NCI-H2081 treated with DMSO at 0.1 percent for 48 hours (cell line): ENCODE measurements at places on chromosomes 6 and 20.

GRCh38 chr6:128827675-128828464 lies 55.1 kb upstream of the LAMA2 start:
- DNase-seq: no peak

DNA sequence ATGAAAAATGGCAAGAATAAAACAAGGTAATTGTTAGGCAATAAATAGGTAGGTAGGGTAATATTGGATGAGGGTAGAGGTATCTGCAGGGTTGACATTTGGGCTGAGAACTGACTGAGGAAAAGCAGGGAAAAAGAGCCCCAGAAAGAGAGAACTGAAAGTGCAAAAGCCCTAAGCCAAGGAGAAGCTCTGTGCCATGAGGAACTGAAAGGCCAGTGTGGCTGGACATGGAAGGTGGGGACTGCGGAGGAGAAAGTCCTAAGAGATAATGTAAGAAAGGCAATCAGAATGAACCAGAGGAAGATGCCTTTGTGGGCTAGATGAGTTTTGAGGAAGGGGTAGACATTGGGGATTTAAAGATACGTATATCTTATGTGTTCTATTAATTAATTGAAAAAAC lies 9.9 kb upstream of the HIVEP2 start:
- DNase-seq: no peak

GRCh38 chr20:62051144-62051543 lies 14.5 kb downstream of the TAF4 start:
- no peak for DNase-seq

DNA sequence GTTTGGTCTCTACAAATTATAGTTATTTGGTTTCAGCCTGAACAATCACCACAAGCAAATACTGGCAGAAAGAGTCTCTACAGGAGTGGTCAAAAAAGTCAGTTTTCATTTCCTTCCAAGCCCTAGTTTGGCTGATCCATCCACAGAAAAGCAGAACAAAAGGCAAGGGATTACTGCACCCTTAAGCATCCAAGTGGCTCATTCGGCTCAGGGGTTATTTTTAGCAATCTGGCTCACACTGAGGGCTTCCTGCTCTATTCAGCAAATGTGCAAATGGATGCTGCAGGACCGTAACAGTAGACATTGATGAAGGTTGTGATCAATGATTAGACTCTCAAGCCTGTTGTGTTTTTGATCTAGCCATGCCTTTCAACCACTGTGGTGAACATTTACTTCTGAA lies 62.2 kb upstream of the FABP7 start:
- DNase-seq: peak; percentile 43

DNA sequence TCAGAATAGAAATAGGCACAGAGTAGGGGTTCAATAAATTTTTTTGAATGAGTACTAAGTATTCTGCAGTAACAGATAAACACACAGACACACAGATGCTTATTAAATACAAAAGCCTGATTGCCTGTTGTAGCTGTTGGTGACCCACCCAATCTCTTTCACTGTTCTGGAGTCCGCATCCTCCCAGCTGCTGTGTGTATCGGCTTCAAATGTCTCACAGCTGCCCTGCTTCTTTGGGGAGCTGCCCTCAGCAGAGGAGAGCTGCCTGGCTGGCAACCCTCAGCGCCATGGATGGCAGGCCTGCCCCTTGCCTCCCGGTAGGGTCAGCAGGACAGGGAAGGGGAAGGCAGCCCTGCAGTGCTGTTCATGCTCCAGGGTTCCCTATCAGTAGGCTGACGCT lies 85.9 kb upstream of the PRND start:
- DNase-seq: no peak

DNA sequence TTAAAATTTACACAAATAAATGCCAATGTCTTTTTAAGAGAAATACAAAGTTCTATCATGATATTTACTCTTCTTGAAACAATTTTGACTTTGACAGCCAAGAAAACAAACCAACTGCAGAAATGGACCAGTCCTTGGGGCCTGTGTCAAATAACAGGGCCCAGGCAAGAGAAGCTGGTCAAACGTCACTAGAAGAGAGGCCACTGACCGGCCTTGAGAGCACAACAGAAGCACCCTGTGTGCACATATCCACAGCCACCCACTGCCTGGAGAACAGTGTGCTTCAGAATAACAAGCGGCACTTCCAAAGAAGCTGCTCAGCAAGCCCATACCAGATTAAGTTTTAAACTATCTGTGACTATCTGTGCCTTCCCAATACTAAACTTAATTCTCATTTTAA lies 14.8 kb downstream of the APMAP start:
- DNase-seq: no peak

DNA sequence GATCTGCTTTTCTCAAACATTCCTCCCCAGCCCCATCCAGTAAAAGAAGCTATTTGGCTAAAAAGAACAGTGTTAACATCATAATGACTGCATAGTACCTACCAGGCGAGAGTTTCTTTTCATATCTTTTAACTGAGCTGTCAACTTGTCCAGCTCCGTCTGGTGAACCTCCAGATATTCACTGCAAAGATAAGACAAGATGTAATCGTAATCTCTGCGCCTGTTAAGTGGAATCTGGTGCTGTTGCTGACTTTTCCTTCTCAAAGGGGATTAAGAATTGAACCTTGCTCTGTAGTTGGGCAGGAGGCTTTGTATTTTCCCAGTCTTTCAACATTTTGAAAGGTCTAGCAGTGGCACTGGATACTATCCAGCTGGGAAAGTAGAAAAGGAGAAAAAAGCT lies 63.0 kb downstream of the RIPOR2 start:
- DNase-seq: no peak

GRCh38 chr20:32183947-32184635 lies 23.5 kb downstream of the PLAGL2 start:
- DNase-seq: no peak

DNA sequence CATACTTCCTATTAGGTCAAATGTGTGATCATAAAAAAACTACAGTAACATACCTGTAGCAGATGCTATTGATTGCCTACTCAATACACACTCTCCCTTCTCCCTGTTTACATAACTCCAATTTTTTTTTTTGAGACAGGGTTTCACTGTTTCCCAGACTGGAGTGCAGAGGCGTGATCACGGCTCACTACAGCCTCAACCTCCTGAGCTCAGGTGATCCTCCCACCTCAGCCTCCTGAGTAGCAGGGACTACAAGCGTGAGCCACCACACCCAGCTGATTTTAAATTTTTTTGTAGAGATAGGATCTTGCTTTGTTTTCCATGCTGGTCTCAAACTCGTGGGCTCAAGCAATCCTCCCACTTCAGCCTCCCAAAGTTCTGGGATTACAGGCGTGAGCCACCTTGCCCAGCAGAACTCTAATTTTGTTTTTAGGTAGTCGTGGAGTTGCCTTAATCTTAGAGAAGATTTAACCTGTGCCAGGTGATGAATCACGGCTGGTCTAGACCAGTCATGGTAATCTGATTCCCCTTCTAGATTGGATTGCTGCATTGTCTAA lies 14.0 kb upstream of the KIF3B start:
- no peak for DNase-seq

- DNase-seq: no peak
These were observed 1.4 kb upstream of the SNTA1 start for GRCh38 chr20:33444797-33445560.

GRCh38 chr6:4773181-4773580 lies 3.0 kb upstream of the CDYL start:
- no peak for DNase-seq

DNA sequence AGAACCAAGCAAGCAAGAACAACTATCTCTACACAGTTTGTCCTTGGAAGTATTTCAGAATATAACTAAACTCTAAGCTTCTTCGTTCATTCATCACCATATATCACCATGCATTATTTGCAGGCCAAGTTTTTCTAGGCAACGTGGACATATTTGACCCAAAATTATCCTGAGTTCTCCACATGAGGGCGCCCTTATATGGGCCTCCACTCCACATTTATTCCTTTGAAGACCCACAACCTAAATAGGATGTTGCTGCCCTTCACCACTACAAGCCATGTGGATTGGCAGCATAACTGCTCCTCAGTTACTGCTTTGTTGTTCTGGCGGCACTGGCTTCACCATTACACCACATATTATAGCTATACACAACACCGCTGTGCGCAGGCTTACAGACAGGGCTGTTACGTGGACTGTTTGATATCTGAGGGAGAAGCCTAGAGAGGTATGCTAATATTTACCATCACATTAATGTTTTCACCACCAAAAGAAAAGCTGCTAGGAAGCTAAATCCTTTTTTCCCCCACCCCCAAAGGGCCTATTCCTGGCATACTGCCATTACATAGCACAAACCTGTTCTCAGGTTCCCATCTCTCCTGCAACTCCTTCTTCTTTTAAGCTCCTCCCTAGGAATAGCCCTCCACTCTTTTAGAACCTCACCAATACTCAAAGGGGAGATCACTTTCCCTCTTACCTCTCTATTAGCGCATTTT lies 411.7 kb downstream of the C6orf118 start:
- peak; percentile 42 for DNase-seq

GRCh38 chr6:11586536-11586935 lies 49.0 kb downstream of the TMEM170B start:
- no peak for DNase-seq

DNA sequence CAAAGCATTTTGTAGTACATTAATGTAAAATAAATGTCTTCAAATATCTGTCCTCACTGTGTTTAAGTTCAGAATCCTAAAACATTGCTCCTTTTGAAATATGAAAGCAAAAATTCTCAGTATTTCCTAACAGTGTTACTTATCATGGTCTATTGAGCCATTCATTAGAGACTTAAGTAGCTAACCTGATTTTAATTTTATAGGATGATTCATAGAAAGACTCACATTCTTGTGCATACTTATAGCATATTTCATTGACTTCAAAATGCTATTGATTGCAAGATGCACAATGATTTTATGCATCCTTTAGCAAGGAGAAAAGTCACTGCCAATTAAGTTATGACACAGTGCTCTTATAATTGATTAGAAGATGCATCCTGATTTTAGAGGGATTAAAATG lies 85.7 kb downstream of the HIVEP1 start:
- DNase-seq: no peak

DNA sequence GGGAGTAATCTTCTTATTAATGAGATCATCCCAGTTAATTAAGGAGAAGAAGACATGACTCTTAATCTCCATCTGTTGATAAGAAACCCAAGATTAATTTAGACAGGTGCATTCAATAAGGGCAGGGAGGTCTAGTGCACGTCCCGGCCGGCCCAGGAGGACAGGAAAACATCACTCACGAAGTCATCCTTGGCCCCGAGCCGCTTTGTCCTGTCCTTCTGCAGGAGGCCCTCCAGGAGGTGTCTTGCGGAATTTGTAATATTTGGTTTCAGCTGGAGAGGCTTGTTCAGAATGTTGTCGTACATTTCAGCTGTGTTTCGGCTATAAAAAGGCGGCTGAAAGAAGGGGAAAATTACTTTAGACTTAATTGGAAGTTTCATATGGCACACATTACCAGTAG lies 118.4 kb upstream of the SLC2A12 start:
- DNase-seq: no peak

GRCh38 chr20:61661583-61661982 lies 404.1 kb downstream of the TAF4 start:
- no peak for DNase-seq

- no peak for DNase-seq
These were observed 42.1 kb downstream of the LYRM2 start for GRCh38 chr6:89596484-89596883.

DNA sequence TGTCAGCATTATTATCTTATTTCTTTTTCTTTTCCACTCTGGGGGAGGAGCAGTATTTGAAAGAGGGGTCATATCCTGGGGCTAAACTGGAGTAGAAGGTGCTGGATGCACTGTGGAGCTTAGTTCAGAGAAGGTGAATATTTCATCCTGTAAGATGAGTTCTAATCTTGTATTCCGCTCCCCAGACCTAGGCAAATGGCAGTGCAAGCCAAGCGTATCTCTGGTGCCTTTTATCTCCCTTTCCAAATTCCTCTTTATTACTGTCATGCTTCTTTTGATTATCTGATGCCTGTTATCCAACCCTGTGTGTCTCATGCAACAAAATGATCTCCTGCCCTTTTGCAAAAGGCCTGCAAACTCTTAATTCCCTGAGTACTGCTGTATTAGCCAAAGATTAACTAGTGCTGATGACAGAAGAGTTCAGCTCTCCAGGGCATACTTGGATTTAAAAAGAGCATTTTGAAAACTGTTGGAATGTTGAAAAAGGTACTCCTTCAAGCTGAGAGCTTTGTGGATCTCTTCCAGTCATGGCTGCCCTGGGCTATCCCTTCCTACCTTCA lies 138.0 kb downstream of the CARMIL1 start:
- no peak for DNase-seq

DNA sequence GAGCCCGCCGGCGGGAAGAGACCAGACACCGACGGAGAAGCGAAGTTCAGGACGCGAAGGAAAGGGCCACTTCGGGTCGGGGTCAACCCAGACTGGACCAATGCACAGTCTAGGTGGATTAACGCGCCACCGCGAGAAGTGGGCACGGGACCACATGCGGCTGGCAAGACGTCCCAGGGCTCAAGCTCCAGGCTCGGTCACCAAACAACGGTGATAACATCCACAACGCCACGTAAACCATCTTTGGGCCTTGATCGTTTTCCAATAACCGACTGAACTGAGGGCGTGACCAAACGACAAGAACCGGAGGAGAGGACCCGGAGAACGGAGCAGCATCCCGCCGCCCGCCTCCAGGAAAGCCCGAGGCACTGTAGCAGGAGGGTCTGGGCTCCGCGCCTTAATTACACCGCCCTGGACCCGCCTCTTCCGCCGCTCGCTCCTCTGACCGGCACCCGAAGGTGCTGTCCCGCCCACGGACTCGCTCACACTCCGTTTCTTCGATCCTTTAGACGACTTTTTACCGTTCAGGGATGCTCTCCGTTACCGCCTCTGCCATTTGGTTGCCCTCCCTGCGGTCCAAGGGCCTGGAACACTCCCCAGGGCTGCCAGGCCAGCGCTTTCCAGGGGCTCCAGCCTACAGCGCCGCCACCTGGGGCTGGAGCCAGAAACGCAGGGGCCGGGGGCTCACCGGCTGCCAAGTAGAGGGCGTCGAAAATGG lies 44.1 kb downstream of the DPPA5 start:
- DNase-seq: no peak

- DNase-seq: no peak
These were observed at the start of gene CTSZ for GRCh38 chr20:59006864-59007664. CTSZ (minus strand) TSS chr20:59007254; CDS start chr20:59007128, 126 bp downstream.

DNA sequence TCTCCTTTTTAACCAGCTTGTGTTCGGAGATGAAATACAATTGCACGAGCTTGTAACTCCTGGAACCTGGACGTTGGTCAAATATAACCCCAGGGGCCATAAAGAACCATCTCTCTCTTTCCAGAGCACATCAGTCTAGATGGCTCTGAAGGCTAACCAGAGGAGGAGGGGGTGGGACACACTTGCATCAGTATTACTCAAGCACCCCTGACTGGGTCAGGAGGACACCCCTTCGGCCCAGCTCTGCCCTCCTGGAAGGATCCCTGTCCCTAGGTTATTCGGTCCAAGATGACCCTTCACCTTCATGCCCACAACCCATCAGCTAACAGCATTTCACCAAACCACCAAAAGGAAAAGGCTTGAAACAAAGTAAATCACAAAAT lies 67.1 kb downstream of the FYN start:
- DNase-seq: no peak

- no peak for DNase-seq
These were observed 321.2 kb upstream of the MAP3K7 start for GRCh38 chr6:90907931-90908655.
